ENCODE measurements at places on chromosomes 12 and 14. TPM values are rescaled to one million over a fixed set of nuclear protein-coding genes. Genes with fewer than 3 reads are reported as not detected.

DNA sequence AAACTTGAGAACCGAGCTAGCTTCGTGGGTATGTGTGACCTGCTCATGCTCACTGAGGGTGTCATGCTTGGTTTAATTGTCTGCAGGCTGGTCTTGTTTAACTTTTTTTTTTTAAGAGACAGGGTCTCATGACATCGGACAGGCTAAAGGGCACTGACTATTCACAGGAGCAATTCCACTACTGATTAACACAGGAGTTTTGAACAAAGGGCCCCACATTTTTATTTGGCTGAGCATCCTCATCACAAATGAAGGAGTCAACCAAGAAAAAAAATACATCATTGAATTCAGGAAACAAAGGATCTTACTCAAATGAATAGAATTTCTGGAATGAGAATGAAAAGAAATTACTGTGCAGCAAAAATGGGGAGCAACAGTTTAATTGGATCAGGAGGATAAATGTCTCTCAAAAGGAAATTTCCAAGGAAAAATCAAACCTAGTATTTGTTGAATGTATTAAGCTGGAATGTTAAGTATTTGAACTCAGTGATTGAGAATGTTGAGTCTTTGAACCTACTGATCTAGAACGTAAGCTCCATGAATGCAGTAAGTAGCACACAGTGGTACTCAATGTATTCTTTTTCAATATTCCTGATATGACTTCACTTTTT, 20.8 kb upstream of the PYROXD1 start:
- no peaks in the 10 kb centered on the region for H3K27me3 ChIP-seq
- H3K4me3 ChIP-seq: no peak overlapping the region
- H3K4me1 ChIP-seq: no peaks in the 10 kb centered on the region
- no peak overlapping the region for H3K27ac ChIP-seq

DNA sequence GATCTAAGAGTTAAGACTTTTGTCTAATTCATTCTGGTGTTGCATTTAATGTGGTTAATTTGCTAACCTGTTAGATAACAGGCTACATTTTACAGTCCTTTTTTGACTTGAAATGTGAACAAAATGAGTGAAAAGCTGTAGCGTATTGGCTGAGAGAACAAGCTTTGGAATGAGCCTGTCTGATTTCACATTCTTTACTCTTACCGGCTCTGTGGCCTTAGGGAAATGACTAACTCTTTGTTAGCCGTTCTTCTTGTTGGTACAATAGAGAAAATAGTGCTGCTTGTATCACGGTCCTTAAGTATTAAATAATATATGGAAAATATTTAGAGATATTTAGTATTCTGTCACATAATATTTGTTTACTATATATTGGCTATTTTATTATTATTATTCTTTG, 1.9 kb downstream of the MNAT1 start:
- DNase-seq: no peak
- H3K27ac ChIP-seq: no peak overlapping the region
- peaks cover 24% of the 10 kb centered on the region for H3K4me1 ChIP-seq
- no peaks in the 10 kb centered on the region for H3K27me3 ChIP-seq
- no peak overlapping the region for H3K4me3 ChIP-seq

DNA sequence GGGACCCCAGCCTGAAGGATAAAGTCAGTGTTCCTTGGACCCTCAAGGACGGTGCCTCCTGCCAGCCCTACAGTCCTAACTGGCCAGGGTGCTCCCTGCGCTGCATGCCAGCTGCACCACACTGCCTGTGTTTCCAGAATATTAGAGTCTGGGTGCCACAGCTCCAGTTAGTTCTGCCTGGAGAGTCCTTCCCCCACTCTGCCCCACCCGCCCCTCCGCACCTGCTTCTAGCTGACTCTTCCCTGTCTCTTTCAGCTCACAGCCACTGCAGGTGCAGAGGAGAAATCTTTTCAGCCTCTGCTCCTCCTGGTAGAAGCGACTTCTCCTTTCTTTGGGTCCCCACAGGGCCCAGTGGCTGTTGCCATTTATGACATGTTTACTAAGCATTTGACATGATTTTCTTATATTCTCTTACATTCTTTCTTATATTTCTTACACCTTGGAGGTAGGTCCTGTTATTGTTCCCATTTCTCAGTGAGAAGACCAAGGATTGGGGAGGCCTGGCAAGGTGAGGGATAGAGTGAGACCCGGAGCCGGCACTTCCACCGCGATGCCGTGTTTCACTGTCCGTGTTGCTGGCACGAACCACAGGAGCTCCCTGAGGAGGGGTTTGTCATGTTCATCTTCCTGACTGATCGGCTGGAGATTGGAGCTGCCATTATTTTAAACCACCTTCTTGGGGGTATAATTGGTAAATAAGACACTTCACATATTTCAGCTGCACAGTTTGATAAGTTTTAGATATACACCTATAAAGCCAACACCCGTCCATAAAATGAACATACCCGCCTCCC, 29.4 kb downstream of the SYNE3 start:
- H3K36me3 ChIP-seq: no peaks in the 10 kb centered on the region
- DNase-seq: no peak
- no peaks in the 10 kb centered on the region for H3K4me1 ChIP-seq
- H3K4me3 ChIP-seq: no peak overlapping the region

DNA sequence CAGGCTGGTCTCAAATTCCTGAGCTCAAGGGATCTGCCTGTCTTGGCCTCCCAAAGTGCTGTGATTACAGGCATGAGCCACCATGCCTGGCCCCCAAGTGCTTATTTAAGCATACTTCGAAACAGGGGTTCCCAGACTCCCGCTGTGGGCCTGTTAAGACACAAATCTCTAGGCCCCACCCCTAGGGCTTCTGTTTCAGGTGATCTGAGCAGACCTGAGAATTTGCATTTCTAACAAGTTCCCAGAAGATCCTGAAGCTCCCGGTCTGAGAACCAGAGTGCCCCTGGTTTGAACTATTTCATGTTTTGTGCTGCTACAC, 25.0 kb downstream of the GCH1 start:
- no peak overlapping the region for H3K27ac ChIP-seq
- H3K27me3 ChIP-seq: no peaks in the 10 kb centered on the region
- no peak for DNase-seq
- H3K4me3 ChIP-seq: no peak overlapping the region
- no peaks in the 10 kb centered on the region for H3K4me1 ChIP-seq

DNA sequence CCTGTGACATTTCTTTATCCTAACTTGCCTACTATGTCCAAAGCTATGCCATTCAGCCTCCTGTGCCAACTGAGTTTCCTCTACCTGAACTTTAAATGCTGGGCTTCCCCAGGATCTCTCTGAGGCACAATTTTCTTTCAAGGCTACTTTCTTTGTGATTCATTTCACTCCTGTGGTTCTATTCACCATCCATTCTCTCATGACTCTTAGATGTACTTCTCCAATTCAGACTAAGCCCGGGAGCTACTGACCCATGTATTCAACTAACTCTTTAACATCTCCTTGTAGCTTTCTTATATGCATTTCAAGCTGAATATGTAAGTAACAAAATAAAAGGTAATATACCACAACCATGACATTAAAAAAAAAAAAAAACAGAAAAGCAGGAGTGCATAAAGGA, 738.9 kb upstream of the USP15 start:
- no peak overlapping the region for H3K4me3 ChIP-seq
- no peak overlapping the region for H3K27ac ChIP-seq
- H3K36me3 ChIP-seq: no peaks in the 10 kb centered on the region
- no peaks in the 10 kb centered on the region for H3K4me1 ChIP-seq
- no peaks in the 10 kb centered on the region for H3K27me3 ChIP-seq

- peak overlapping the region; percentile 9 for H3K27ac ChIP-seq
- H3K36me3 ChIP-seq: no peaks in the 10 kb centered on the region
- H3K4me3 ChIP-seq: no peak overlapping the region
- peaks cover 30% of the 10 kb centered on the region for H3K4me1 ChIP-seq
These were observed 3.8 kb downstream of the RAPGEF3 start for GRCh38 chr12:47754881-47755280.

- H3K4me1 ChIP-seq: peaks cover 14% of the 10 kb centered on the region
- H3K4me3 ChIP-seq: peak overlapping the region; percentile 45
- H3K27ac ChIP-seq: no peak overlapping the region
- H3K36me3 ChIP-seq: no peaks in the 10 kb centered on the region
- H3K27me3 ChIP-seq: peaks cover 48% of the 10 kb centered on the region
These were observed 10.2 kb downstream of the KCNH3 start for GRCh38 chr12:49548822-49549648.

DNA sequence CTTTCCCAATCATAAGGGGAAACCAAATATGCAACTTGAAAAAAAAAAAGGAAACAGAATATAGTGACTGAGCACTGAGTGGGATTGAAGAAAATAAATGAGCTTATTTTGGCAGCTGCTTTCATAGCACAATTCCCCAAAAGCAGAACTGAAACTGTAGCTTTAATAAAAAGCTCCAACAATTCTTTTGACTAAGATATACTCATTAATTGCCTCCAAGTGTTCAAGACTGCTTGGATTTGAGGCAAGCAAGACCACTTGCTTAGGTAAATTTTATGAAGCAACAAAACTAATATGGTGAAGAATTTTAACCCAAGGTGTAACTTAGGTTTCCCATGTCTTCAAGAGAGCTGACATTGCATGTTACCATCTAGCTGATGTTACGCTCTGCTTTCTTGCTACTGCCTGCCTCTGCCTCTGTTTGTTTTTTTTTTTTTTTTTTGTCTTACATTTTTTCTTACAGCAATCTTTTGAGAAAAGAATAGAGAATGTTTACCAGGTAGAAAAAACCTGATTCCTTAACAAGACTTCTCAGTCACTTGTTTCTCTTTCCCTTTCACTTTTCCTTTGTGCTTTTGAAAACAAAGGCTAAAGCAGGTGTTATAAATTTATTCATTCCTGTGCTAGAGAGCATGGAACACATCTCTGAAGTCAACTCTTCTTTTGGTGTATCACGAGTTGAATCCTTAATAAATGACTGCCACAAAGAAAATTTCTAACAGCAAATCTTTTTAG, 134.4 kb downstream of the BCAT1 start:
- DNase-seq: no peak
- H3K36me3 ChIP-seq: no peaks in the 10 kb centered on the region
- H3K27me3 ChIP-seq: no peaks in the 10 kb centered on the region
- H3K4me3 ChIP-seq: no peak overlapping the region
- H3K27ac ChIP-seq: no peak overlapping the region
- H3K4me1 ChIP-seq: no peaks in the 10 kb centered on the region

DNA sequence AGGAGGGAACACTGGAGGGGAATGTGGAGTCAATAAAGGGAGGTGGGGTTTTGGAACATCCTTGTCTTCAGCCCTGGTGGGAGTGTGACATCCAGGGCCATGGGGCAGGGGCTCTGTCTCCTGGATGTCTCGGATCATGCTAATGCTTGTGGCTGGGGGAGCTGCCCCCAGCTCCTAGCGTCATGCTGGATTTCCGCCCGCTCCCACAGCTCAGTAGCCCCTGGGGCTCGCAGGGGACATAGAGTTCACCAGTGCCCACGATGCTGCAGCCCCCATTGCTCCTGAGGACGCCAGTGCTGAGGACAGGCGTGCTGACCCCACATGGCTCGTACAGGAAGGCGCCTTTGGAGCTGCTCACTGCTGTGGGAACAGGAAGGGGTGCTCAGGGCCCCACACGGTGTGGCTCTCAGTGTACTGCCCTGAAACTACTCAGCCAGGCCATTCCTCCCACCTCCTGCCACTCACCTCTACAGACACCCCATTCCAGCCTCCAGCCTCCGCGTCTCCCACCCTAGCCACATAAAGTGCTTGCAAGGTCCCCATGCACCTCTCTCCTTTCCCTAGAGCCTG, 9.5 kb upstream of the KRT84 start:
- no peak overlapping the region for H3K27ac ChIP-seq
- peak; percentile 48 for DNase-seq
- no peaks in the 10 kb centered on the region for H3K36me3 ChIP-seq
- H3K4me1 ChIP-seq: peaks cover 10% of the 10 kb centered on the region

GRCh38 chr12:130076752-130077151, 85.5 kb upstream of the FZD10 start:
- no peak overlapping the region for H3K4me3 ChIP-seq
- DNase-seq: no peak
- H3K27ac ChIP-seq: no peak overlapping the region
- H3K27me3 ChIP-seq: peaks cover under 1% of the 10 kb centered on the region
- H3K36me3 ChIP-seq: no peaks in the 10 kb centered on the region
- no peaks in the 10 kb centered on the region for H3K4me1 ChIP-seq

- no peak for DNase-seq
- no peaks in the 10 kb centered on the region for H3K36me3 ChIP-seq
- H3K27ac ChIP-seq: no peak overlapping the region
These were observed 440.8 kb upstream of the ATP2B1 start for GRCh38 chr12:90149453-90149852.

DNA sequence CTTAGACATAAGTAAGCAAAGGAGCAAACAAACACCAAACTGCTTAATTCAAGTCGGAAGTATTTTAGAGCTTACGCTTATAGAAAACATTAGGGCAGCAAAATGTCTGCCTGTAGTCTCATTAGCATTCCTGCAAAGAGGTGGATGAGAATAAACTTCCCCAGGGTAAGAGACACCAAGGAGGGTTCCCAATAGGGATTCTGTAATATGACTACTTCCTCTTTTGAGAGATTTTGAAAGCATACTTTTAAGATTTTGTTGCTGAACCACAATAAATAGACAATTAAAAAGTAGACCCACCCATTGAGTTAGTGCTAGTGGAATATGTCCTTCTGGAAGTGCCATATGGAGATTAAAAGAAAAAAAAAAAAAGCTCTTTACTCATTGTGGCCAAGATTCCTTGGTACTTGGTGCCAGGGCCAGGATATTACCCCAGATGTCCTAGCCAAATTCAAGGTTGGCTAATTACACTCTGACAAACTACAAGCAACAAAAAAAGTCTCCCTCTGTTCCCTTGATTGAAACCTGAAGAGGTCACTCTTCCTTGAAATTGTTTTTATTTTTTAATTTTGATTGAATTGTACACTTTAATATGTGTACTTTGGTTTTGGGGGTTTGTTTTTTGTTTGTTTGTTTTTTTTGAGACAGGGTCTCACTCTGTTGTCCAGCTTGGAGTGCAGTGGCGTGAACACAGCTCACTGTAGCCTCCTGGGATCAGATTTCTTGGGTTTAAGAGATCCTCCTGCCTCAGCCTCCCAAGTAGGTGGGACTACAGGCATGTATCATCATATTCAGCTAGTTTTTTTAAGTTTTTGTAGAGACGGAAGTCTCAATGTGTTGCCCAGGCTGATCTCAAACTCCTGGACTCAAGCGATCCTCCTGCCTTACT, 8.7 kb downstream of the CLIP1 start:
- peaks cover 73% of the 10 kb centered on the region for H3K4me1 ChIP-seq
- no peak for DNase-seq
- peak overlapping the region; percentile 85 for H3K27ac ChIP-seq
- H3K27me3 ChIP-seq: no peaks in the 10 kb centered on the region
- no peaks in the 10 kb centered on the region for H3K36me3 ChIP-seq

Gene RPL10L
- not detected for total RNA-seq

Gene IAPP
- total RNA-seq: not detected

Gene PLEKHG7
- total RNA-seq: not detected

Gene TAS2R8
- not detected for total RNA-seq

Gene NKX2-8
- total RNA-seq: not detected
